ENCODE measurements at places on chromosomes 4 and X.

DNA sequence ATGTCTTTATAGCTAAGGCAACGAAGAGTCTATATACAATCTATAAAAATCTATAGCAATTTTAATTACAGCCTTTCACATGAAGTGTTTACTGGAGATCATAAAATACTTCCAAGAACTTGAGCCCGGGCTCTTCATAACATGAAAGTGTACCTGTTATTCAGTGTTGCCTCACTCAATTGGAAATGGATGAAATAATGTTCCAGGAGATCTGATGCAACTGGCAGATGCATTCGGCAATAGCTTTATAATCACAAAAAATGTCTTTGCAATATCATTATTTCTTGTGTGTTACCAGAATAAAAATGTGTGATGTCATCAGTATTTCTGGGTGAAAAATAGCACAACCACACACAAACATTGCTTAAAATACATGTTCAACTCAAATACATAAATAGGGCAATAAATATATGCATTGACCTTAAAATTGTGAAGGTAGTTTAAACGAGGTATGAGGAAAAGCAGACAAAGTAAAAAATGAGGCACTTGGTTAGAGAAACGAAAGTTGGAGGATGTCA is 1266.8 kb upstream of the PCDH7 start:
- DNase-seq = no peak

- DNase-seq = no peak
Measured at GRCh38 chr4:118975449-118976192, 87.0 kb downstream of the SYNPO2 start.

- no peak for DNase-seq
Measured at GRCh38 chr4:84492290-84492689, 6.8 kb downstream of the NKX6-1 start.

- no peak for DNase-seq
Measured at GRCh38 chr4:122643257-122643656, 22.4 kb upstream of the IL21 start.

- DNase-seq = no peak
Measured at GRCh38 chrX:150897421-150898320, 797 bp downstream of the CD99L2 start.

DNA sequence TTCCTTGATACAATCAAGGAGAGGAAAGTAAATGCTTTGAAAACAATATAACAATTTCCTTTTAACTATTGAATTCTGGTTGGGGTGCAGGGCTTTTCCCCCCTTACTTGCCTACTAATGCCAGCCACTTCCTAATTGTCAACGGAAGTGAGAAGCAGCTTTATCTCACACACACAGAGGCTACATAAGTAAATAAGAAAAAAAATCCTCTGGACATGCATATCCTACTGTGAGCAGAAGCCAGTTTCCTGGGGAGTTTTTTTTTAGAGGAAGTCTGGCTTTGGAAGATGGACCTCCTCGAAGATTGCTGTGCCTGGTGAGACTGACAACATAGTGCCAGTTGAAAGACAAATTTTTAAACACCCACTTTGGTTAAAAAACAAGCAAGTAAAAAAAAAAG is 180.6 kb downstream of the OPHN1 start:
- DNase-seq = no peak

DNA sequence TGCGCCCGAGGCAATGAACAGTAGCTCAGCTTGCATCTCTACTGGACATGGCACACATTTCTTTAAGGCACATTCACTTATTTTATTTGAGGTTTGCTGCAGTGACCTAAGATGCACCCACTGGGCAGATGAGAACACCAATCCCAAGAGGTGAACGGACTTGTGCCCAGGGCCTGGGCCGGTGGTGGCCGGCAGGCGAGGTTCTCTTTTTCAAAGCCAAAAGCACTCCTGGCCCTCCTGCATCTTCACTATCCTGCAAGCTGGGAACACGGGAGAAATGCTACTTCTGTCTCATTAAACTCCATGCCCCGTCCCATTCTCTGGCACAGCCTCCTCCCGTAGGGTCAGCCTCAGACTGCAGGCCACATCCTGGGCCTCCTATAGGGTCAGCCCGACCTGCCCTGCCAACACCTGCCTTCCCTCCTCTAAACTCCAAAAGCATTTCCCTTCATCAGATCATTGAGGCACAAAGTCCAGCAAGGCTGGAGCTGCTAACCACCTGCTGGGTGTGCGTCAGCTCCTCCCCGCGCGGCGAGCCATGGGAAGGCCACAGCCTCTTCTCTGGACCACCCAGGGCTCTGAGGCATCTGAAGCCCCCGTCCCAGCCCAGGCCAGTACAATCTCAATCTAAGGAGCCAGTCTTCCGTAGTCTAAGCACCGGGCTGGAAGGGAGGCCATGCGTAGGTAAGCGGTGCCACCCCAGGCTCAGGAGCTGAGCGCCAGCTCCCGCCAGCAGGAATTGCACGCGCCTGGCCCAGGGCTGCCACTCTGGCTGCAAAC is 166.1 kb downstream of the AFAP1 start:
- no peak for DNase-seq

GRCh38 chr4:122246551-122246950 is 94.4 kb downstream of the BLTP1 start:
- no peak for DNase-seq

DNA sequence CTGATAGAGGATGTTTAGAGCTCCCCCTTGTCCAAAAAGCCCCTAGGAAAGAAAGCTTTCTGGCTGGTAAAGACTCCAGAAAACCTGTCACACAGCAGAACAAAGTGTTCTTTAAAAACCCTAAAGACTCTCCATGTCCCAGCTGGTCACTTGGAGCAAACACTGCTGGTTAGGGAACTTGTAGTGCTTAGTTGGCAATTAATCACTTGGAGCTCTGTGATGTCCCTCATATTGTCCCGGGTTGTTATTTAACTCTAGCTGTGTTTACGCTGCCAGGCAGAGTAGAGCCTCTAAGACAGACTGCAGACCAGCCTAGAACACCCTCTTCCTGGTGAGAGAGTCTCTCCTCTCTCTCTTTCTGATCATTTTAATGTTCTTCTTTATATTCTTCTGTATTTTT is 267.3 kb downstream of the BCOR start:
- DNase-seq = no peak

GRCh38 chrX:39941332-39941920 is 156.3 kb downstream of the BCOR start:
- no peak for DNase-seq

- DNase-seq = no peak
Measured at GRCh38 chrX:97471071-97471470, 587.4 kb downstream of the RPA4 start.

DNA sequence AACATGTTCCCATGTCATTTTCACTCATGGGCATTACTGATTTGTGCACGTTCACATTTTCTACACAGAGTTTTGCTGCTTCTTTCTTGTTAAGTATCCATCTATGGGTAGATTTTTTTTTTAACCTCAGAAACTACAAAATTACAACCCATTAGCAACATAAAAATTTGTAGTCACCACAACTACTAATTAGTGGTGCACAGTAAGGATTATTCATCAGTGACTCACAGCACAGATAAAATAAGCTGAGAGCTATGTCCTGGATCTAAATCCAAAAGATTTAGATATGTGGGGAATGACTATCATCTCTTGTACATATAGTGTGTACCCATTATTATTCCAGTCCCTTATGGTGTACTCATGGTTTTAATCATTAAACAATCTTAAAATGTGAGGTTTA is 19.7 kb upstream of the AMELX start:
- no peak for DNase-seq

- DNase-seq = no peak
Measured at GRCh38 chrX:11666952-11667685, 1.4 kb upstream of the ARHGAP6 start.

- DNase-seq = no peak
Measured at GRCh38 chrX:150202641-150203247, 160.4 kb upstream of the MAMLD1 start.

- no peak for DNase-seq
Measured at GRCh38 chrX:1358793-1359476, 22.4 kb downstream of the IL3RA start.

DNA sequence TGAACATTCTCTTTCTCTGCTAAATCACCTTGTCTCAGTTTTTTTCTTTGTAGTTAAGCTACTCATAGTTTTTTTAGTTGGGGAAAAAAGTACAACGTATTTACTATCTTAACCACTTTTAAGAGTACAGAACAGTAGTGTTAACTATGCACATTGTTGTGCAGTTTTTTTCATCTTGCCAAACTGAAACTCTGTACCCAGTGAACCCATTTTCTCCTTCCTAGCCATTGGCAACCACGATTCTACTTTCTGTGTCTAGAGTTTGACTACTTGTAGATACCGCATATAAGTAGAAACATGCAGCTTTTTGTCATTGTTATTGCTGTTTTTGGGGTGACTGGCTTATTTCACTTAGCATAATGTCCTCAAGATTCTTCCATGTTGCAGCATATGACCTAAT is 10.0 kb downstream of the N4BP2 start:
- DNase-seq = no peak

GRCh38 chr4:143357161-143357845 is 20.6 kb downstream of the GAB1 start:
- DNase-seq = no peak

DNA sequence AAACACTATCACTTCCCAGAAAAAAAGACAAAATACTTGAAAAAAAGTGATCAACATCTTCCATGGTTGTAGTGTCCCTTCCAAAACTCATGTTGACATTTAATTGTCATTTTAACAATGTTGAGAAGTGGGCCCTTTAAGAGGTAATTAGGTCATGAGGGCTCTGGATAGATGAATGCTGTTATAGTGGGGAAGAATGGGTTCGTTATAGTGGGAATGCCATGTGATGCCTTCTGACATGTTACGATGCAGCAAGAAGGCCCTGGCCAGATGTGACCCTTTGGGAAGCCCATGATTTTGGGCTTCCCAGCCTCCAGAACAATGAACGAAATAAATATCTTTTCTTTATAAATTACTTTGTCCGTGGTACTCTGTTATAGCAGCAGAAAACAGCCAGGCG is 4.0 kb upstream of the SLC10A6 start:
- no peak for DNase-seq

DNA sequence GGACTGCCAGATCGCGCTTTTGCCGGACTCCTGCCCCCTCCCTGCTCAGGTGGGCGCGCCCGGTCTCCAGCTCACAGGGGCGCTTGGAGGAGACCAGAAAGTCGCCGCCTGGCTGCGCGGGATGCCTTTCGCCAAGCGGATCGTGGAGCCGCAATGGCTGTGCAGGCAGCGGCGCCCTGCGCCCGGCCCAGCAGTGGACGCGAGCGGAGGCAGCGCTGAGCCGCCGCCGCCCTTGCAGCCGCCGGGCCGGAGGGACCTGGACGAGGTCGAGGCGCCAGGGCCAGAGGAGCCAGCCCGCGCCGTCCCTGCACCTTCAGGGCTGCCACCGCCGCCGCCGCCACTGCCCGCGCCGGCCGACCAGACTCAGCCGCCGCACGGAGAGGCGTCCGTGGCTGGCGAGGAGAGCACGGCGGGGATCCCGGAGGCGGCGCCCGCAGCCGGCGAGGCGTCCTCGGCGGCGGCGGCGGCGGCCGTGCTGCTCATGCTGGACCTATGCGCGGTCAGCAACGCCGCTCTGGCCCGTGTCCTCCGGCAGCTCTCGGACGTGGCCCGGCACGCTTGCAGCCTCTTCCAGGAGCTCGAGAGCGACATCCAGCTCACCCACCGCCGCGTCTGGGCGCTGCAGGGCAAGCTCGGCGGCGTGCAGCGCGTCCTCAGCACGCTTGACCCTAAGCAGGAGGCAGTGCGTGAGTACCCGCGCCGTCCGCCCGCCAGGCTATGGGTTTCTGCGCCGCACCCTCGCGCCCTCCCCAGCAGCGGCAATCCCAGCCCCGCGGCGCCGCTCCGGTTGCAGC is 834 bp downstream of the NHS start:
- DNase-seq = no peak

GRCh38 chrX:135114392-135114791 is 5.9 kb downstream of the ETDB start:
- no peak for DNase-seq

All from hindlimb muscle (tissue), 1 donor.